Stimulated activated naive CD4-positive, alpha-beta T cell (primary cell): ENCODE measurements at places on chromosomes 1 and 21.

DNA sequence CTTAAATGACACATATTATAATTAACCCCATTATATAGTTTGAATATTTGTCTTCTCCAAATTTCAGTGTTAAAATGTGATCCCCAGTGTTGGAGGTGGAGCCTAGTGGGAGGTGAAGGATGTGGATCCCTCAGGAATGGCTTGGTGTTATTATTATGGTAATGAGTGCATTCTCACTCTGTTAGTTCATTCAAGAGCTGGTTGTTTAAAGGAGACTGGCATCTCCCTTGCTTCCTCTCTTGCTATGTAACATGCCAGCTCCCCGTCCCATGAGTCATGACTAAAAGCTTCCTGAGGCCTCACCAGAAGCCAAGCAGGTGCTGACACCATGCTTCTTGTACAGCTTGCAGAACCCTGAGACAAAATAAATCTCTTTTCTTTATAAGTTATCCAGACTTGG, 1612.7 kb downstream of the AMY1C start:
- no peak for DNase-seq

GRCh38 chr1:225767634-225768540, 9.7 kb upstream of the SRP9 start:
- DNase-seq: no peak

DNA sequence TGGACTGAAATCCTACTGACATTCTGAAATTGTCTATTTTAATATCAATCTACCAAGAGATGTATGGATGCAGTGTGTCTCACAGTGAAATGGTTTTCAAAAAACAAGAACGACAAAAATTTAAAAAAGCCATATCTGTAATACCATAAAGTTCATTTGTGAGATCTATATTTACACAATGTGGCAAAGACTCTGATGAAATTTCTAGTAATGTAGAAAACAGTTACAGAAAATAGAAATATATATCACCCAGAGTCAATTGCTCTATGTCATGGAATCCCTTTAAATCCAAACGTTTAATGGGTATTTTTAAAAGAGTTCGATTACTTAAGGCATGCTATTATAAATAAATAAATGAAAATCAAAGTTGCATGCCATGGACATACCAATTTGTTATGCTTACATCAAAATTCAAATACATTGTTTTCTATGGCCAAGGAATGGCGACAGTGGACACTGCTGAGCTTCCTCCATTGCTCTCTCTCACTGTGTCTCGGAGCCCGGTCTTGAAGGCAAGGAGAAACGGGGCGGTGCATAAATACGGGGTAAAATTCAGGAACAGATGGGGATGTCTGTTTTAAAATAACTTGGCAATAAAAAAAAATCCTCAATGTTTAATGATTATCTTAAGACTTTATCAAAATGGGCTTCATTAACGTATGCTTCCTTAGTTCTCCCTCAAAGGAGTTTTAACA, 37.0 kb upstream of the SAMSN1 start:
- DNase-seq: no peak

DNA sequence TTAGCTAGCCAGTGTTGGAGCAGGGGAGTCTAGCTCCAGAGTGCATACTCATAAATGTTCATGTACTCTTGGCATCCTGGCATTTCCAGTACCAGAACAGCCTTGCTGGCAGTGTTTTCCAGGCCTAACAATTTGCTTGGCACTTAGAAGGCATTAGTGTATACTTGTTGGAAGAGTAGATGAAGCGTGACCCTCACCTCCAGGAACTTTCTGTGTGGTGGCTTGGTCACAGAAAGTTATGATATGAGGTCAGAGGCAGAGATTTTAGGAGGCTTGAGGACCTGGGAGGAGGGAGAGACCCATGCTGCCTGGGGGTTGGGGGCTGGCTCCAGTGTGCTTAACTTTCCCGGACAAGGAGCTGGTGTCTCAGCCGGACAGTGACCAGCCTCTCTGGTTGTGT, 52.7 kb upstream of the GCLM start:
- no peak for DNase-seq

DNA sequence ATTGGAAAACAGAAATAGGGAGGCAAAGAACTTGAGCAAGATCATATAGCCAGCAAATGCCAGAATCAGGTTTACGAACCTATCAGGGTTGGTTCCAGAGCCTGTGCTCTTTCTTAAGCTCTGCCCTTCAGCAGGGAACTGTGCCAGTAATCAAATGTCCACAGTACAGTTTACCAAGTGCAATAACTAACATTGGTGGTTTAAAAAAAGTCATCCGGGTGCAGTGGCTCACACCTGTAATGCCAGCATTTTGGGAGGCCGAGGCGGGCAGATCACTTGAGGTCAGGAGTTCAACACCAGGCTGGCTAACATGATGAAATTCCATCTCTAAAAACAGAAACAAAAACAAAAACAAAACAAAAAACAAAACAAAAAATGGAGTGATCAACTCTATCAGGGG, 182.7 kb downstream of the LMX1A start:
- DNase-seq: no peak

DNA sequence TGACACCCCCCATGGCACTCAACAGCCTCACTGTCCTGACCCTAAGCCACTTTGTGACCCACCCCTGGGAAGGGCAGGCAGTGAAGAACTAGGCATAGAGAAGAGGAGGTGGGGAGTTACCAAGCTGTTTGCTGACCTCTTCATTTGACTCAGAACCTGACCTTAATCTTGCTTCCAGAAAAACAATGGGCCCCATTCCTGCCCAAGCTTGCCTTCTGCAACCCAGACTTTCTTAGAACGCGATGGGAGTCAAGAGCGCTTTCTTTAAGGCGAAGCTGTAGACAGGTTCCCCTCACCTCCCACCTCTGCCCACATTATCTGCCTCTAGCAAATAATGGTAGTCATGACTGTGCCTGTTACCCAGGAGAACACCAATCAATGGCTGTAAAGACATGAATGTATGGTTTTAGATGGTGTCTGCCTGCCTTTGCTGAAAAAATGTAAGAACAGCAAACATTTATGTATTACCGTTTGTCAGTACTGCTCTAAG, 8.2 kb upstream of the CBR3 start:
- no peak for DNase-seq

DNA sequence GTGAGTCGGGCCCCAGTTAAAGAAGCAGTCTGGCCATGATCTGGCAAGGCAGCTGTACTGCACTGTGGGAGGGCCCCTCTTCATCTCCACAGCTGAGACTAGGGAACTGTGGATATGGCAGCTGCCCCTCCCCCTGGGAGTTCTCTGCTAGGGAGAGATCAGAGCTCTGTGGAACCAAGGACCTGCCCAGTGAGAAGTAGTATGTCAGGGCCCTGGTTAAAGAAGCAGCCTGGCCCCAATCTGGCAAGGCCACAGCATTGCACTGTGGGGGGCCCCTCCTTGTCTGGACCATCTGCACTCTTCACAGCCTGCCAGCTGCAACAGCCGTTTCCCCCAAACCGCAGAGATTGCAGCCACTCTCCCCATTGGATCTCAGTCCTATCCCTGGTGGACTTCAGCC, 208.5 kb downstream of the DNAH14 start:
- DNase-seq: no peak

GRCh38 chr1:57109247-57109646, 143.4 kb upstream of the C8B start:
- DNase-seq: no peak

DNA sequence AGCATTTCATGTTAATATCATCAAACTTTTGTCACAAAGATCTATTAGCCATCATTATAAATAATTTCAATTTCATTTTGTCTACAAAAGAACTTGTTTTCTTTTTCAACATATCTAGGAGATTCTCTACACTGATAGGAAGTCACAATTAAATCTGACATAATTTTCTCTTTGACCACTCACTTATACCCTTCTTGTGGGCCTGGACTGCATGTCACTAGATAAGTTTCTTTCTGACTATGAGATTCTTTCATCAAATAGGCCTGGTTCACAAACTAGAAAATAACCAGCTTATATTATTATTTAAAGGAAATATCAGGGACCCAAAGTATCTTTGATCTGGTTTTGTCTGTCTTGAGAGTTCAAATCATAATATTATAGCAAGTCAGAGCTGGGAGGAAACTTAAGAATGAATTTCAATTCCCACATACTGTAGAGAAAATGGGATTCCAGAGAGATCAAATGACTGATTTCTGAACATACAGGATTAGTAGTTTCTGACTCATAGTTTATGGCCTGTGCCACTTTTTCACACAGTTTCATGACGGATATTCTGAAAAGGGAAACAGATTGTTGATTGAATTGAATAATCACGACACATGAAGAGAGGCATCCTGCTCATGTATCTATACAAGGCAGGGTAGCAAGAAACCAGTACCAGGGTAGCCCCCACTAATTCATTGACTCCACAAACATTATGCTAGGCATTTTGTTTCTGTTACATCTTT, 355.8 kb downstream of the GPATCH2 start:
- DNase-seq: no peak
